ENCODE measurements at places on chromosomes 12 and 14. TPM values are rescaled to one million over a fixed set of nuclear protein-coding genes. Genes with fewer than 3 reads are reported as not detected.

DAO gene
- not detected for total RNA-seq

IGF1 gene
- not detected for total RNA-seq

NKX2-1 gene
- 0.62 TPM for total RNA-seq

APOLD1 gene
- total RNA-seq: 3.7 TPM

GRCh38 chr12:122435186-122435585 lies 12.7 kb upstream of the CLIP1 start:
- no peak overlapping the region for H3K4me3 ChIP-seq
- H3K4me1 ChIP-seq: no peaks in the 10 kb centered on the region
- H3K36me3 ChIP-seq: no peaks in the 10 kb centered on the region

GRCh38 chr14:73162251-73162650 lies 25.9 kb downstream of the PSEN1 start:
- H3K27me3 ChIP-seq: no peaks in the 10 kb centered on the region
- H3K27ac ChIP-seq: no peak overlapping the region
- no peak overlapping the region for H3K4me3 ChIP-seq
- H3K4me1 ChIP-seq: peaks cover 2% of the 10 kb centered on the region

DNA sequence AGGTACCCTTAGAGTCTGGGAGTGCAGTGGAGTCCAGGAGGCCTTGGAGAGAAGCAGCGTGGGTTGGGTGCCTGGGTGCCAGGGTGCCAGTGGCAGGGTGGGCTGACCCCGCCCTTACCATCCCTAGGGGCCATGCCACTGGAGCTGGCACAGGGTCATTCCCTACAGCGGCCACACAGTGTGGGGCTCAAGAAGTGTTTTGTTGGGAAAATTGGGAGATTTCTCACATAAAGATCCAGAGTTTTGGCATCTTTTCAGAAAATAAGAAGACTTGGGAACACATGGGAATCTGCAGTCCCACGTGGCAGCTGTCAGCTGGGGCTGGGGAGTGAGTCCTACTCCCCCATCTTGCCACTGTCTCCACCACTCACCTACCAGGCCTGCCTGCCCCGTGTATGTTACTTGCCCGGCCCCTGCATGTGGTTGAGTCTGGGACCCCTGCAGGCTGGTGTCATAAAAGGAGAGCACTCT lies 4.2 kb downstream of the VASH1 start:
- no peak overlapping the region for H3K27ac ChIP-seq
- peaks cover 32% of the 10 kb centered on the region for H3K27me3 ChIP-seq
- H3K4me1 ChIP-seq: no peaks in the 10 kb centered on the region
- no peaks in the 10 kb centered on the region for H3K36me3 ChIP-seq
- peak; percentile 44 for DNase-seq

- H3K36me3 ChIP-seq: no peaks in the 10 kb centered on the region
- no peak overlapping the region for H3K4me3 ChIP-seq
- no peaks in the 10 kb centered on the region for H3K4me1 ChIP-seq
- H3K27me3 ChIP-seq: no peaks in the 10 kb centered on the region
- DNase-seq: no peak
Observed at GRCh38 chr12:75698052-75698451, 186.6 kb upstream of the KRR1 start.

GRCh38 chr12:111084605-111085004 lies 164.2 kb upstream of the MYL2 start:
- DNase-seq: no peak
- no peaks in the 10 kb centered on the region for H3K36me3 ChIP-seq
- no peaks in the 10 kb centered on the region for H3K4me1 ChIP-seq
- no peak overlapping the region for H3K27ac ChIP-seq

DNA sequence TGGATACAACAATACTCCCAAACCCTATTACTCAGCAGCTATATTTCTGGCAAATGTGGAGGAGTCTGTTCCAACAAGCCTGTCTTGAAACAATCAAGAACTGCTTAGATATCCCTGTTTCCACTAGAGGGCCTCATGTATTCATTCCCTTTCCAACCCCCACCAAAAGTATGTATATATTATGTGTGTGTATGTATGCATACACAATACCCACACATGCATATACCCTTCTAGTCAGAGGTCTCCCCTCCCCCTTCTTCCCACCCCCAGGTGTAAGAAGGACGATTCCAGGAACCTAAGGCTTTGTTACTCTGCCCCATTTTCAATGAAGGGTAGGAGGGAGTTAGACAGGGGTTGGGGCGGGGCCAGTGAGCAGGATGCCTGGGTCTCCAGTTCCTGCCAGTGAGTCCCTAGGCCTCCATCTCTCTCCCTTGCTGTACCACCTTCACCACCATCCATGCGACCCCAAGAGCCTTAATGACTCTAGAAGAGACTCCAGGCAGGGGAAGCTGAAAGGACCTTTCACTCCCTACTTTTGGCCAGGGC lies at the start of gene DGKA:
DGKA (plus strand) TSS at position 392 of the 546 bp plus-strand sequence. CDS start 5,342 bp downstream, outside the sequence.
- H3K27me3 ChIP-seq: peaks cover 37% of the 10 kb centered on the region
- DNase-seq: peak; percentile 86
- no peak within 1 kb of the TSS for H3K27ac ChIP-seq
- H3K4me1 ChIP-seq: peaks cover 6% of the 10 kb centered on the region

DNA sequence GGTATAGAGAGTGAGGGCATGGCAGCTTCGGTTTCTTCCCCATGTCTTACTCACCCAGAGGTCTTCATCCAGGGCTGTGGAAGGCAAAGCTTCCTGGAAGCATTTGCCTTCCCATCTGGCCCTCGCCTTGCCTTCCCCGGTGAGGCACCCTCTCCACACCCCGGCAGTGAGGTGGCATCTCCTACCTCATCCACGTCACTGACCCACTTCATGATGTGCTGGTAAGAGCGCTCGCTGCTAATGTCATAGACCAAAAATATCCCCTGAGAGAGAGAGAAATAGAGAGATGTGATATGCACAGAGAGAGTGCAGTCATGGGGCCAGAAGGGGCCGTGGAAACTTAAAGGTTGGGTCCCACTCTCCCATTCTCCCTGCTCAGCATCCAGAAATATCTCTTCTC lies 8.3 kb upstream of the GPX2 start:
- H3K27me3 ChIP-seq: no peaks in the 10 kb centered on the region
- no peak overlapping the region for H3K27ac ChIP-seq
- H3K36me3 ChIP-seq: peaks cover 41% of the 10 kb centered on the region
- no peak for DNase-seq
- no peaks in the 10 kb centered on the region for H3K4me1 ChIP-seq
- H3K4me3 ChIP-seq: no peak overlapping the region

DNA sequence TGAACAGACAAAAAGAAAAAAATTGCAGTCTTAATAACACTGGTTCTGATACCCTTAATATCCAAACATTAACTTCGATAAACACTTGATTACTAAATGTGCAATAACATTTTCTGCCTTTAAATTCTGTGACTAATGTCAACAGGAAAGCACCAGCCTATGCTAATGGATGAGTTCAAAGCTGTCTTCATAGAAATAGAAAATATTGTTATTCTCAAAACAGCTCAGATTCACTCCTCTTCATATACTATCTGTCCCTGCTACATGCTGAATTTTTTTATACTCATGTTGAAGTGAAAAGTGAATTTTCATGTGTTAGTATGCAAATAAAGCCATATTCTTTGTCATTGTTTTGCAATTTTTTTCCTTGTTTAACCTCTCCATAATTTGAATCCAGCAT lies 13.9 kb downstream of the TAS2R43 start:
- H3K36me3 ChIP-seq: no peaks in the 10 kb centered on the region
- DNase-seq: no peak
- no peaks in the 10 kb centered on the region for H3K27me3 ChIP-seq
- no peak overlapping the region for H3K4me3 ChIP-seq
- H3K27ac ChIP-seq: no peak overlapping the region

GRCh38 chr12:92953747-92954146 lies 24.7 kb upstream of the EEA1 start:
- no peaks in the 10 kb centered on the region for H3K36me3 ChIP-seq
- H3K4me3 ChIP-seq: peak overlapping the region; percentile 58
- H3K27ac ChIP-seq: no peak overlapping the region
- no peak for DNase-seq
- no peaks in the 10 kb centered on the region for H3K27me3 ChIP-seq

DNA sequence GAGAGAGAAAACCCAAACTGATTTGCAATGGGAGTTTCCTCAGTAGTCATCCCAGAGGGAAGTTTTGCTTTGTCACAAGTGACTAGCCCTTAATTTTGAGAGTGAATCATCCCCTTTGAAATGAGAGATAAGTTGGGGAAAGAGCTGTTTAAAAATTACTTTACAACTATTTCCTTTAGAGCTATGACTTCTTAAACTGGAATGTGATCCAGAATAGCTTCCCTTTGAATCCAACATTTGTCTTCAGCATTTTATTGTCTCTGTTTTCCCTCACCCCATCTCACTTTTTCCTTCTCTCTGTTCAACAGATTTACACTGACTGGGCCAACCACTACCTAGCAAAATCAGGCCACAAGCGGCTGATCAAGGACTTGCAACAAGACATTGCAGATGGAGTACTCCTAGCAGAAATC lies 109.3 kb downstream of the NAV3 start:
- DNase-seq: no peak
- no peak overlapping the region for H3K4me3 ChIP-seq
- H3K27me3 ChIP-seq: no peaks in the 10 kb centered on the region
- no peaks in the 10 kb centered on the region for H3K36me3 ChIP-seq
- H3K4me1 ChIP-seq: no peaks in the 10 kb centered on the region

- no peak overlapping the region for H3K4me3 ChIP-seq
- DNase-seq: no peak
- H3K27me3 ChIP-seq: no peaks in the 10 kb centered on the region
- H3K4me1 ChIP-seq: no peaks in the 10 kb centered on the region
- no peak overlapping the region for H3K27ac ChIP-seq
- H3K36me3 ChIP-seq: no peaks in the 10 kb centered on the region
Observed at GRCh38 chr14:68440820-68441219, 352.0 kb downstream of the ZFP36L1 start.

GRCh38 chr14:31934767-31935266 lies 142.3 kb upstream of the ARHGAP5 start:
- no peak overlapping the region for H3K4me3 ChIP-seq
- no peaks in the 10 kb centered on the region for H3K36me3 ChIP-seq
- no peaks in the 10 kb centered on the region for H3K27me3 ChIP-seq
- peak overlapping the region; percentile 59 for H3K27ac ChIP-seq
- peak; percentile 85 for DNase-seq
- no peaks in the 10 kb centered on the region for H3K4me1 ChIP-seq

GRCh38 chr14:56100556-56100955 lies 17.7 kb upstream of the PELI2 start:
- H3K36me3 ChIP-seq: no peaks in the 10 kb centered on the region
- no peak overlapping the region for H3K27ac ChIP-seq
- no peak overlapping the region for H3K4me3 ChIP-seq
- H3K27me3 ChIP-seq: no peaks in the 10 kb centered on the region
- no peak for DNase-seq
- peaks cover 15% of the 10 kb centered on the region for H3K4me1 ChIP-seq

DNA sequence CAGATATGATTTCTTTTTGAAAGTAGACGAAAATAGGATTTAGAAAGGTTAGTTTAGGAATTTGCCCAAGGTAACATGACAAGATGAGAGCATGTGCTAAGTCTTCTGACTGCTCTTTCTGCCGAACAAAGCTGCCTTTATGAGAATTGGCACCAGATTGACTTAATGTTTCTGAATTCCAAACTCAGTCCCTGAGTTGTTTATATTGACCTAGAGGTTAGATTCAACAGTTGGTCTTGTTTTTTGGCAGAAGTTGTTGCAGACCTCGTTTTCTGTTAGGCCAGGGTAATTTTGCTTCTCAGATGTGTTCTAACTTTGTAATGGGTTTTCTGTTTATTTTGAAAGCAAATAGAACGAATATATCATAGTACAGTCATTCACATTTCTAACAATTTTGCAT lies 61.5 kb upstream of the LRTM2 start:
- no peak for DNase-seq
- no peaks in the 10 kb centered on the region for H3K27me3 ChIP-seq
- no peaks in the 10 kb centered on the region for H3K4me1 ChIP-seq

GRCh38 chr12:1801303-1801975 lies 18.9 kb upstream of the LRTM2 start:
- no peaks in the 10 kb centered on the region for H3K27me3 ChIP-seq
- H3K36me3 ChIP-seq: no peaks in the 10 kb centered on the region
- H3K27ac ChIP-seq: no peak overlapping the region
- H3K4me3 ChIP-seq: no peak overlapping the region

DNA sequence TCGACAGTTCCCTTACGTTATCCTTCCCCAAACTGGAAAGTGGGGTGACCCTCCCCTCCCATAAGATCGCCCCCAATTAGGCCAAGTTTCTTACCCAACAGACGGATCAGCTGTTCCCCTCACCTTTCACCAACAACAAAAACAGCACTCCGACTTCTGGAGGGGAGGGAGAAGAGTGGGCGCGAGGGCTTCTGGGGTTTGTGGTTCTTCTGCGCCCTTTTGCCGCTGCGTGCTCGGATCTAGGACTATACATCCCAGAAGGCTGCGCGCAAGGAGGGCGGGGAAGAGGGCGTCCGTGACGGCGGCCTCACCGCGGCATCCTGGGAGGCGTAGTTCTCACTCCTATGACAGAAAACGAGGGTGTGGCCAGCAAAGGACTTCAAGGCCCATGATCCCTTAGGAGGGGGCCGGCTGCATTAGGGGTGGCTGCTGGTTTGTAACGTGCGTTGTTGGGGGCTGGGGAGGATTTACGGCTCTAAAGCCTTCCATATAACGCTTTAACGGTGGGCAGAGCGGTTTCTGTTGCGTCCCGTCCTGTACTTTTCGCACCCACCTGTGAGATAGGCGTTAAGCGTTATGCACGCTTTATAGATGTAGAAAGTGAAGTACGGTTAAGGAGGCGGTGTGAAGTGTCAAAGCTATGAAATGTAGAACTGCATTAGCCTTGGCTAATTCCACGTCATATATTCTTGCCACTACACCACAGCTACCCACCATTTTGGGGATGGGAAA lies at the start of gene CALCOCO1:
CALCOCO1 (minus strand) TSS at position 143 of the 732 bp plus-strand sequence. CDS start 2,210 bp downstream, outside the sequence.
- no peaks in the 10 kb centered on the region for H3K36me3 ChIP-seq
- H3K4me1 ChIP-seq: peaks cover 2% of the 10 kb centered on the region
- peak; percentile 100 for DNase-seq
- H3K27me3 ChIP-seq: peaks cover 9% of the 10 kb centered on the region
- H3K4me3 ChIP-seq: peak within 1 kb of the TSS; percentile 92

- no peak overlapping the region for H3K27ac ChIP-seq
- H3K4me1 ChIP-seq: peaks cover 16% of the 10 kb centered on the region
- no peaks in the 10 kb centered on the region for H3K27me3 ChIP-seq
- no peak for DNase-seq
Observed at GRCh38 chr12:1322821-1323220, 271.6 kb downstream of the FBXL14 start.

DNA sequence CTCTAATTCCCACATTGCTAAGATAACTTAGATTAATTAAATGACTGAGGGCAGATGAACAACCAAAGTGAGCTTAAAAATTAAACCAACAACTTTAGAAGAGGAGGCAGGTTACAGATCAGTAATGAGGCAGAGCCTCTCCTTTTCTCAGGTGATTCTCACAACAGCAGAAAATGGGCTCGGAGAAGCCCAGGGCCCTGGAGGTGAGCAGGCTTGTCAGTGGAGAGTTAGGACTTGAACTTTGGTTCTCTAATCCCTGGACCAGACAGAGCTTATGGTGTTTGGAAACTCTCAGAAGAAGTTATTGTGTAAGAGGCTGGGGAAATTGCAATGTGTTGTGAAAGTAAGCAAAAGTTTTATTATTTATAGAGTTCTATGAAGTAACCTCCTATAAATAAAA lies 2.8 kb downstream of the TRHDE start:
- H3K36me3 ChIP-seq: no peaks in the 10 kb centered on the region
- H3K27me3 ChIP-seq: peaks cover 55% of the 10 kb centered on the region
- no peak for DNase-seq
- no peak overlapping the region for H3K27ac ChIP-seq

- no peak overlapping the region for H3K27ac ChIP-seq
- no peak for DNase-seq
- H3K27me3 ChIP-seq: peaks cover 39% of the 10 kb centered on the region
- H3K36me3 ChIP-seq: no peaks in the 10 kb centered on the region
- no peak overlapping the region for H3K4me3 ChIP-seq
Observed at GRCh38 chr14:104467236-104467635, 112.3 kb upstream of the C14orf180 start.

- H3K27me3 ChIP-seq: no peaks in the 10 kb centered on the region
- no peaks in the 10 kb centered on the region for H3K4me1 ChIP-seq
- no peaks in the 10 kb centered on the region for H3K36me3 ChIP-seq
- no peak for DNase-seq
- H3K27ac ChIP-seq: no peak overlapping the region
Observed at GRCh38 chr12:1204581-1205121, 213.6 kb downstream of the ERC1 start.
